Suprapubic skin (tissue), 4 donors: ENCODE measurements at places on chromosomes 4 and X.

- peak; percentile 33 for DNase-seq
These were observed 88.2 kb downstream of the CRMP1 start for GRCh38 chr4:5804656-5805055.

GRCh38 chrX:39950018-39950688 lies 147.6 kb downstream of the BCOR start:
- no peak for DNase-seq

- peak; percentile 73 for DNase-seq
These were observed at the start of gene DAPP1 for GRCh38 chr4:99816545-99817308. TSS of gene DAPP1 (plus strand) at chr4:99816827. CDS start at chr4:99816914, 87 bp downstream.

DNA sequence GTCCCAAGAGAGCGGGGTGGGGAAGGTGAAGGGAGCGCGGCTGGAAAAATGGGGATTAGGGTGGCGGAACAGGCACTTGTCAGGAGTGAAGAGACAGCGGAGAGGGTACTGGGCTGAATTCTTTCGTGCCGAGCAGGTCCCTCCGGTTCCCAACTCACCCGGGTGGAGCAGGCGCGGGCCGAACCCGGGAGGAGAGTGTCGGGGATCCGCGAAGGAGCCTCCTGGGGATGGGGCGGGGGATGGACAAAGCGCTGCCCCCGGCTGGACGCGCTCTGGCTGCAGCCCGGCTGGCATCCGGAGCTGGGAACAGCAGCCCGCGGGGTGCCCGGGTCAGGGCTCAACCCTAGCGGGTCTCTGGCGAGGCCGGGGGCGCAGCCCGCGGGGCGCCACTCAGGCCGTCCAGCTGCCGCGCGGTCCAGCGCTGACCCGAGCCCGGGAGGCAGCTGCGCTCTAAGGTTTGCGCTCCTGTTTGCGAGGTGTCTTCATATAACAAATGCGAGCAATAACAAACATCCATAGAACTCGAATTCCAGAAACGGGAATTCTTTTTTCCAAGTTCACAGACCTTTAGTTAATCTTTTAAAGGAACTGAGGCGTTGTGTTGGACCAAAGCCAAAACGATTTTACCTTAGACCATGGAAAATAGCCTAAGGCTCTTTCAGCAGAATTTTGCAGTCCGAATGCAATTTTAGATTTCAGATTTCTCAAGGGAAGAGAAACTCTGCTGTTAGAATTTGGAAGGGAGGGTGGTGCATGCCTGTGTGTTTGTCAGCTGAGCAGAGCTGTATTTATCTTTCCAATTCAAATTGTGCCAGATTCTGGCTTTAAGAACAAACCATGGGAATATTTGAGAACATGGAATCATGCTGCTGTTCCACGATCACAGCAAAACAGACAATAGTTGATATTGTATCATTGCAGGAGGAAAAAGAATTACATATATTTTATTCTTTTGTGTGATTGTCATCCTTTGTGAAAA lies 744 bp downstream of the NPY5R start:
- DNase-seq: no peak

GRCh38 chrX:72040506-72040905 lies 91.2 kb downstream of the RTL5 start:
- DNase-seq: no peak

- no peak for DNase-seq
These were observed 986 bp downstream of the MTMR8 start for GRCh38 chrX:64394059-64394873.

DNA sequence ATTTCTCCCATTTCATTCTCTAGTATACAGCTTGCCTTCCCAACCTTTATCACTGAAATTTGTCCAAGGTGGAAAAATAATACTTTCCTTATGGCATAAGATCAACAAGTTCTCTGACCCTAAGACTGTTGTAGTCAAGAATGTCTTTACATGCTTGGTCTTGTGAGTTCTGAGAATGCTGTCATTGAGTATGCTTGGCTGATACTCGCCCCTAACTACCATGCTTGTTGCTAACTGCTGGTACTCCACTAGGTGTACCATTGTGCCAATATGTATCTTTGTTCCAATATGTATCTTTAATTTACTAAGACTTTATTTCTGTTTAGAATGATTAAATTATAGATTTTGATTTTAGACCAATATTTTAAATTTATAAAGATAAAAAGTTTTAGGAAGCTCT lies 796.4 kb downstream of the PCDH7 start:
- DNase-seq: no peak

DNA sequence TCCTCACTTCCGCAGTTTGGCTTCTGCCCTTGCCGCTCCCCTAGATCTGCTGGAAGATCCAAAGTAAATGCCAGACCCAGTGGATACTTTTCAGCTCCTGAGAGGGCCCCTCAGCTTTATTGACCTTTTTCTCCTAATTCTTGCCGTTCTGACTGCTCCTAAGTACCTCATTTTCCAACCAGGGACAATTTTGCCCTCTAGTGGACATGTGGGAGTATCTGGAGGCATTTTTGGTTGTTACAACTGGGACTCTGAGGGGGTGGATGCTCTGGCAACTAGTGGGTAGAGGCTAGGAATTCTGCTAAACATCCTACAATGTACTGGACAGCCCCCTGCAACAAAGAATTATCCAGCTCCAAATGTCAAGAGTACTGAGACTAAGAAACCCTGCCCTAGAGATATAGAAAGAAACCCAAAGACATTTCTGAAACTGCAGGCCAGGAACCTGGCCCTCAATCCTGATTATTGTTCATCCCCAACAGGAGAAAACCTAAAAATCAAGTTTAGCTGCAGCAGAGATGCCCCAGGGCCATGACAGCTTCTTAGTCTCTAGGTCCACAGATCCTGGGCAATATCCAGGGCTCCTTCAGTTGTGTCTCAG lies 3.4 kb downstream of the TEX13B start:
- no peak for DNase-seq

DNA sequence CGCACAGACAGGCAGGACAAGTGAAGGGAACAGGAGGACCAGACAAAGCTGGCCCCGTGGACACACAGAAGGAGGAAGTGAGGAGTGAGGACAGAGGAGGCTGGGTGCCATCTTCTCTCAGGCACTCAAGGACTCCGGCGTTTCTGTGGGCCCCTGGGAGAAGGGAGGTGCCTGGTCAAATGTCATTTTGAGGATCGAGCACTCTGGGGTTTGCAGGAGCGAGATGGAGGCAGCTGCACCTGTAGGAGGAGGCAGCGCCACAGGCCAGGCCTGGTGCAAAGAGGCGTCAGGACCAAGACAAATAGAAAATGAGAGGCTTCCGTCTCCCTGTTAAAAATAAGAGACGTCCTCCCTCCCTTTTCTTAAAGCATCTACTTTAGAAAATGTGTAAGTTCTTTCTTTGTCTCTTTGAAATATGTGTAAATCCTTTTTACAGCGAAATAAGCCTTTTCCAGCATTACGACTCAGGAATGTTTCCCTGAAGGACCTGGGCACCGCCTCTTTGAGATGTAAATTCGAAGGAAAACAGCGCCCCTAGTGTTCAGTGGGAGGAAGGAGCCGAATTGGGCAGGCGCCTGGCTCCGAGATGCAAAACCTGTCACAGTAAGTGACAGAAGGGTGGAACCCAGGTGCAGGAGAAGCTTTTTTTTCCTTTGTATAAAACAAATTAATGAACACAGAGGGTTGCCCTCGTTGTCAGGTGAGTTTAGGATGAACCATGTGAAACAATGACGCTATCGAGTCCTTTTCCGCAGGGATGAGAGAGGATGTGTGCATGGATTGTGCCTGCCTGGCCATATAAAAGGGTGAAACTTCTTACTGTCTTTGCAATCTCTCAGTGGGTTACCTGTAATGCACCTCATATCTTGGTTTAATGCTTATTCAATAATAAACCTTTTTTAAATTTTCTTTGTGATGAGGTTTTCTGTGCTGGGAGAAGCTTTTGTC lies 1.4 kb upstream of the C4orf50 start:
- DNase-seq: no peak

- no peak for DNase-seq
These were observed 43.9 kb upstream of the BBS12 start for GRCh38 chr4:122688529-122689140.

- no peak for DNase-seq
These were observed 75.1 kb downstream of the PRKX start for GRCh38 chrX:3638280-3638873.

DNA sequence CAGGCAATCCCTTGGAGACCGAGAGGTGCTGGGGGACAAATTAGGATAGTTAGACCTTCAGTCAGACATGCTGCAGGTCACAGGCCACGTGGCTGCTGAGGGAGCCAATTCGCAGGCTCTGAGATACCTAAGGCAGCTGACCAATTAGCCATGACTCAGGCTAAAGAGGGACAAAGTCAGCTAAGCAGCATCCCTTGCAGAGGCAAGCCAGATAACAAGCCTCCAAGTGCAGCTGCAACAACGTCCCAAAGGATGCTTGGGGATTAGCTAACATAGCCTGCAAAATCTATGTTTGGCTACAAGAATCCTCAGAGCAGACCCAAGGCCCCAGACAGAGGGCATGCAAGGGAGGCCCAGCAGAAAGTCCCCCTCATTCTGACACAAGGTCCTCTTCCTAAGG lies 93.5 kb downstream of the SEL1L3 start:
- DNase-seq: no peak

GRCh38 chr4:152900395-152900794 lies 35.7 kb upstream of the FHDC1 start:
- no peak for DNase-seq

DNA sequence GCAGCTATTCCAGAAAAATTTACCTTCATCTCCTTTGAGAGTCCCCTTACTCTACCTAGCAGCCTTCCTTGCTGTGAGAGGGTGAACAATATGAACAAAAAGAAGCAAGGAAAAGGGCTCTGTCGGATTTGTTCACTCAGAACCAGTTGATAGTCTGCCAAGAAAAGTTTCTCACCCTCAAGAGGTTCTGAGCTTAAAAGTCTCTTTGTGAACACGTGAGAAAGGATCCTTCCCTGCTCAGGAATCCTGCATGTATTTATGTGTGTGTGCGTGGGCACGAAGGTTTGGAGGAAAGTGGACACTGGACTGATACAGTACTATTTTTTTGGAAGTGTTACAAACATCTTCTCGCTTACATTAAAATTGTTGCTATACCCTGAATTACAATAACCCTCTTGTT lies 178.6 kb upstream of the JADE1 start:
- DNase-seq: no peak

DNA sequence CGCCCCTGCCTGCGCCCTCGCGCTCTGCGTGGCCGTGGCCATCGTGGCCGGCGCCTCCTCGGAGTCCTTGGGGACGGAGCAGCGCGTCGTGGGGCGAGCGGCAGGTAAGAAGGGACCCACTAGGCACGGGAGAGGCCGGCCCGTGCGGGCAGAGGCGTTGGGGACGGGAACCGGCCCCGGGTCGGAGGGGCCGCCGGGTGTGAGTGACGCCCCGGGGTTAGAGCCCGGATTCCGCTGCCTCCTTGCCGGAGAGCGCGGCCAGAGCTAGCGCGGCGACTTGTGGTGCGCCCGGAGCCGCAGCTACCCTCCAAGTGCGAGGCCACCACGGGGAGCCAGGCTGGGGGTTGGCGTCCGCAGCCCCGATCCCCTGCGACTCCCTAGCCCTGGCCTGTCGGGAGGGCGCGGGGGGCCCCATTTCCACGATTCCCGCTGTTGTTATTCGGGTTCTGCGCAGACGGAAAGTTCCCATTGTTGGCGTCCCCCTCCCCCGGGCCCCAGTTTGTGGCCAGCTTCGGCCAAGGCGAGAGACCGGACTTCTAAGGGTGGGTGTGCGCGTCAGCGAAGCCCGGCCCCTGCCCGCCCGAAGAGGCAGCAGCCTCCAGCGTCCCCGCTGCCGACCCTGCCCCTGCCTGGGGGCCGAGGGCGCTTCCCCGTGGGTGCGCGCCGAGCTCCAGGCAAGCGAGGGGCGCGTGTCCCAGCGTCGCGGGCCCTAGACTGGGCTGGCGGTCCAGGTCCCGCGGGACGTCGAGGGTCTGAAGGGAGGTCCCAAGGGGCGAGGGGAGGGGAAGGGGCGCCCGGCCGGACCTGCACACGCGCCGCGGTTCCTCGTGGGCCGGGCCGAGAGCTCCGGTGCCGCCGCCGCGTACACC lies 1.1 kb downstream of the FGFR3 start:
- DNase-seq: no peak

DNA sequence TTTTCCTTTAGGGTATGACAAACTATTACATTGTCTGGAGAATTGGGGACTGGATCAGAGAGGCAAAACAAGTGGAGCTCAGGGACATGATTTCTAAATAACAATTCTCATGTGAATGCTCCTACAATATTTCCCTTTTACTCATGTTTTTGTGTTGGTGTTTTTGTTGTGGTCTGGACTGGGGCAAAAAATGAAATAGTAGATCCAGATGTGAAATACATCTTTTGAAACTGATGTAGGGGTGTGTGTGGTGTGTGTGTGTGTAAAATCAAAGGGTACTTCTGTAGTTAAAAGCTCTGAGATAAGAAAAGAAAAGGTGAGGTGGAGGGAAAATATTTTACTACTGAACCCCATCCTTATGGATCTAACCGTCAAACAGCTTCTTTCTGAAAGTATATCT lies 188.4 kb upstream of the RPL34 start:
- no peak for DNase-seq

DNA sequence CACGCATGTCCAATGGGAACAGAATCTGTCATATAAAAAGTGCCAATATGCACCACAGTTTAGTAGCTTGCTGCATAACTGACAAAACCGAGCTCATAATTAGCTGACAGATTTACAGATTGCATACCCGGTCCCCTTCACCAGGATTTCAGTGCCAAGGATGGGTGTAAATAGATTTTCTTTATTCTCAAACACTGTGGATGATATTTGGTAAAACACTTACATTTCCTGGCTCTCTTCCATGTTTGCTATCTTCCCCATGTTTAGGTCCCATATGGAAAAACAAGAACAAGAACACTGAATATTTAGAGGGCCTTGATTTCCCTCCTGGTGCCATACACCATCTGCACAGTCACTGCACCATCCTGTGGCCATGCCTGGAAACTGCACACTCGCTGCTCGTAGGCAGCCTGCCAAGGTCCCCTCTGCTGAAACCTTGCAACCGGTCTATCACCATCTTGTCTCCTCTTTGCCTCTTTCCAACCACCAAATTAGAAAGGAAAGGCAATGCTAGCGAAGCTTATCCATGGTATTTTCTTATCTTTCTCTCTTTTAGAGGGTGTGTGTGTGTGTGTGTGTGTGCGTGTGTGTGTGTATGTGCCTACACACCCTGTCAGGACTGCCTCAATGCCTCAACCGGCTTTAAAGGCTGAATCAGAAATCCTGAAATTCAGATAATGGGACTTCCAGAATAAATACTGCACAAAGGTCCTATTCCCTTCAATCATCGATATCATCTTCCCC lies 124.2 kb upstream of the MBNL3 start:
- DNase-seq: no peak

DNA sequence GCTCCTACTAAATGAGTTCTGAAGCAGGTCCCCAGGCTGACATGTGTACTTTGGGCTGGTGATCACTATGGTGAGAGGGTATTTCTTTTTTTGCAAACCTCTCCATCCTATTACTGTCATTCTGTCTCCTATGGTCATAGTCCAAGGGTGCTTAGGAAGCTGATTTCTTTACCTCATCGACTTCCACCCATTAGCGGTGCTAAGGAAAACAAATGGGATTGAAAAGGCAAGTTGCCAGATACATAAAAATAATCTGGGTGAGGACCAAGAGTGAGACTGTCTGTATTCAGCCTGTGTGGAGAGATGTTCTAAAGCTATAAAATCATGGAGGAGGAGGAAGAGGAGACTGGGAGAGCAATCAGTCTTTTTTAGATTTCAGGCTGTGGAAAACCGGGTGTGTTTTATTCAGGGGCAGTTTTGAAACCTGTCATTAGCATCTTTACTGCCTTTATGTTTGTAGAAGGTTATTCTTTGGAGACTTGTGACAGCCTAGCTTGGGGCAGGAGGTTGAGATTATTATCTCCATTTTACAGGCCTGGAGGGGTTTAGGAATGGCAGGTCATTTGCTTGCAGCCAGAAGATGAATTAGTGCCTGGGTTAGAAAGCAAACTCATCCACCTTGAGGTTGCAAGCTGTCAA lies 1.9 kb downstream of the TMEM164 start:
- no peak for DNase-seq
